RKO (cell line): ENCODE measurements at places on chromosomes 11 and 22.

GRCh38 chr11:8386134-8386864 is 122.6 kb upstream of the LMO1 start:
- DNase-seq = no peak

- no peak for DNase-seq
Observed at GRCh38 chr22:49206281-49206680, 621.4 kb downstream of the BRD1 start.

GRCh38 chr22:49637255-49637760 is 190.4 kb downstream of the BRD1 start:
- DNase-seq = no peak

- peak; percentile 93 for DNase-seq
Observed at GRCh38 chr11:19071255-19071654, 10.7 kb upstream of the MRGPRX2 start.

- DNase-seq = no peak
Observed at GRCh38 chr11:123251657-123252344, 56.8 kb upstream of the CLMP start.

DNA sequence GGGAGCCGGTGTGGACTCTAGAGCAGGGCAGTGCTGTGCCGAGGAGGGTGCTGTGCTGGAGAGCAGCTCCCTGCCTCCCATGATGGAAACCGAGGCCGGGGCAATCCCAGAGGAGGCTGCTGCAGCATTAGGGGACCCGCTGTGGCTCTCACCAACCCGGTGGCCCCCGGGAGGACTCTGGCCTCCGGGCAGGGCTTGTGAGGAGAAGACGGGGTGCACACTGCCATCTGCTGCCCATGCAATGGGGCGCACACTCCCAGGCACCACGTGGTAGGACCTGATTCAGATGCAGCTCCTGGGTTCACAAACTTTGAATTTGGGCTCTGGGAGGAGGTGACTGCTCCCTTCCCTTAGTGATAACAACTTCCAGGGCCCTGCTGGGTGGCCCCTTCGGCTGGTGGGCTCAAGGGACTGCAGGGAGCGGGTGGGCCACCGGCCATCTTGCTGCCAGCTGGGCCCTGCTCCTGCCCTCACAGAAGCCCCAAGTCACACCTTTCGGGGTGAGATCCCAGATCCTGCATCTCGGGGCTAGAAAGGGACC is 93.8 kb upstream of the FGF3 start:
- DNase-seq = peak; percentile 56

DNA sequence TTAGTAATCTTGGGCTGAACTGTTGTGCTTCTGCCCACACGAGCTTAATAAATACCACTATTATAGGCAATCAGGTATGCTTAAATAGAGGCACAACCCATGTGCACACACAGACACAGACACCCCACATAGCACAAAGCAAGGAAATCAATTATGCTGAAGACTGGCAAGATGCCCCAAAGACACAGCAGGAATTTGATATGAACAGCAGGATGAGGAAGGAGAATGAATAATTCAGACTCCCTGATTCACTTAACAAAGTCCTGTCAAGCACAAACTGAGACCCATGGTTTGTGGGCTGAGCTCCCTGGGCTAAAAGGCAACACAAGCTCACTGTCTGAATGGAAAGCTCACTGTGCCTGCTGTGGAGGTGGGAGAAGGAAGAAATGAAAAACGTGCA is 42.5 kb downstream of the RBFOX2 start:
- no peak for DNase-seq

DNA sequence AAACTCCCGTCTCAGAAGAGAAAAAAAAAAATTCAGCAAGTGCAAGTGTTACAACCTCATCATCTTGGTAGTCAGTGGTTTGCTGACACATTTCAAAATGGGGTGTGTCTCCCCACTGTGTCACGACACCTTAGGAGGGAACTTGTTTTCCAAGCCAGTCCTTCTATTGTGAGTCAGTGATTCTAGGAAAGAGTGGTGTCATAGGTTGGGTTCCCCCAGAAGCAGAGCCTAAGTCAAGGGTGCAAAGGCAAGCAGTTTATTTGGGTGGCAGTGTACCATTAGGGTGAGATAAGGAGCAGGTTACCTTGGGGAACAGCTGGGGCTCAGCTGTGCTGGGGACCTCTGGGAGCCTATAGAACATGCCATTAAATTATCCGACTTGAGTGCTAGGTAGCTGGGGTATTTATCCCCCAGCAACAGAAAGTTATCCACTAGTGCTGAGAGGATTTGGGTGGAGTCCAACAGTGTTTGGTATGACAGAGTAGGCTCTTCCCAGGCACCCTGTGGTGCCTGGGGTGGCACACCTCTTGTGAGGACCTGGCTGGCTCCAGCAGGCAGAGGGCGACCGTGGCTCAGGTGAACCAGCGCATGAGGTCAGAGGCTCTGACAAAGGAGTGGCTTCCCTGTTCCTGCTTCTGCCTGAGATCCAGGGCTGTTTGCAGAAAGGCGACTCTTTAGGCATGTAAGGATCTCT is 41.7 kb downstream of the KIAA1671 start:
- DNase-seq = peak; percentile 56

GRCh38 chr11:75346912-75347647 is 4.4 kb downstream of the ARRB1 start:
- no peak for DNase-seq

DNA sequence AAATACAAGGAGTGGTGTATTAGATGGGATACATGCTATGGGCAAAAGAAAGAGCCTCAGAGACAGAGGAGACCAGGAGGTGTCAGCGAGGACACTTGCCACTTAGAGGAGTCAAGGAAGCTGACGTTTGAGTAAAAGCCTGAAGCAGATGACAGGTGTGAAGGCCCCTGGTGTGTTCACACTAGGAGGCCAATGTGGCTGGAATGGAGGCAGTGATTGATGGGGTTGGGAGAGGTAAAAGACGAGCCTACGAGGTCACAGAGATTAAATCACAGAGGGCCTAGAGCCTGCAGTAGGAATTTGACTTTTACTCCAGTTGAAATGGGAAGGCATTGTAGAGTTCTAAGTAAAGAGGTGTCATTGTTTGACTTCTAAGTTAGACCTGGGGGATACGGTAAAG is 12.0 kb upstream of the GDPD5 start:
- DNase-seq = no peak

DNA sequence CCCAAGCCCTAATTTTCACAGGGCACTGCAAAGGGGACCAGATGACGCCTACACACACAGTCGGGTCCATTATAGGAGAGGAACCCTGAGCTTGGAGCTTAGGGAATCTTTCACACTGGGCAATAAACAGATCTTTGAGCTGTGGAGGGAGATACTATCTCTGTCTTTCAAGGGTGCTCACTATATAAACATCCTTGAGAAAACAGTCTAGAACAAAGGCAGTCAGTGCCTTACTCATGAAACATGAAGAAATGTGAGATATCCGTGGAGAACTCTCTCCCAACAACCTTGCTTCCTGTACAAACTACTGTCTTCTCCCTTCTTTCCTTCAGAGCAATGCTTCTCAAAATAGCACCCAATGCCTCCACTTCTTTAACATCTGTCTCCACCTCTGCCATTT is 109.0 kb upstream of the APOA1 start:
- DNase-seq = no peak

- no peak for DNase-seq
Observed at GRCh38 chr22:32735526-32735925, 66.0 kb upstream of the TIMP3 start.

DNA sequence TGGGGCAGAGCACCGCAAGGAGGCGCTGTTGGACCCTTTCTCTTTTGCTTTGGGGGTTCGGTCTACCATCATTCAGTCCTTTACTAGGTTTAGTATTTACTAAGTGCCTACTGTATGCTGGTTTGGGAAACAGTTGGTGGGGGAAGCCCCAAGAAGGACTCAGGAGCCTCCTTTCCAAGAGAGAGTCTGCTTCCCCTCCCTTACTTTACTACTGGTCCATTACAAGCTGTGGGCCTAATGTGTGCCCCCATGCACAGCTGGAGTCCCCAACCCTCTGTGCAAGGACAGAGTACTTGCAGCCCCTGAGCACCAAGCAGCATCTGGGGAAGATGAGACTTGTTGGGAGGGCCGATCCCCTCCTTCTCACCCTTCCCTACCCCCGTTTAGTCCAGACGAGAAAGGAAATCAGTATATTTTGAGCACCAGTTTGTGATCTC is 876 bp upstream of the UBE2L6 start:
- peak; percentile 77 for DNase-seq

DNA sequence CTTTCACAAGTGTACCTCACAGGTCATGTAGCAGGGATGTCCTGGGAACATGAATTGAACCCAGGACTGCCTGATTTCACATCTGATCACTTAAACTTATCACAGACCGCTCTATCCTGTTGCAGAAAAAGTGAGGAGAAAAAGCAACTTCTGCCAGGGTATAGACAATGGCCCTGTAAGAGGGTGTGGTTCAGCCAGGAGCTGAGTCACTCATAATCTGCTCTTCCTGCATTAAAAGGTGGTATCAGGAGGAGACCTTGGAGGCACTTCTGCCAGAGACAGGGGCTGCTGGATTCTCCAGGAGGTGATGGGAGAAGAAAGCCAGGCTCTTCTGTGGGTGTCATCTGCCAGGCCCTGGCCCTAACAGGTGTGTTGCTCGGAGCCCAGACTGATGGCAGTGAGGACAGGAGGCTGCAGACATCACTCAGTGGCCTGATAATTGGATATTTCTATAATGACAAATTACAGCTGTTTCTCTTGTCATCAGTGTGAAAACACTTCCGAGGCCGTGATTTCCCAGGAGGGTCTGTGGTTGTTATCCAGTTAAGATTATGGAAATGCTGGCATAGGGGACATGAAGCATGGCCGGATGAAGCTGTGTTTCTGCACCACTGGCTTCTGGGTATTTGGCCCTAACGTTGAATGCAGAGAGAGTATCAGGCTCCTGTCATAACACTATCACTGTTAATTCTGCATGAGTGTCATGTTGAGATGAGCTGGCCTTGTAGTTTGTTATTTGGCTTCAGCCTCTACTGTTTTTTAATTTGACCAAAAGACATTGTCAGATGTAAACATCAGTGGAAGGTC is 125.1 kb upstream of the ZBED5 start:
- no peak for DNase-seq

GRCh38 chr11:124891373-124891861 is 6.2 kb downstream of the ROBO4 start:
- DNase-seq = no peak

DNA sequence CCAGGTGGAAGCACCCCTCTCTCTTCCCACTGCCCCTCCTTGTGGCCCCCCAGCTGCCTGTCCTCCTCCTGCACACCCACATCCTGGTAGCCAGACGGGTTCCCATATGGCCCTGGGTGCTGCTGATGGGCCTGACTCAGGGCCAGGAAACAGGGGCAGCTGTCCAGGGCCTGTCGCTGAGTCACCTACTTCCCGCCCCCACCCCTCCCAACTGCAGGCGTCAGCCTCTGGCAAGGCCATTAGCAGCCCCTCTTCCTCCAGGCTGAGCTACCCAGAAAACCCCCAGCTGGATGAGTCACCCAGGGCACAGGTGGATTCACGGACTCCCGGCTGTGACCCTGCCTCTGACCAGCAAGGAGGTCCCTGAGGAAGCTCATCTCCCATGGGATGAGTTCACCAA is 6.9 kb upstream of the GAL start:
- peak; percentile 88 for DNase-seq

DNA sequence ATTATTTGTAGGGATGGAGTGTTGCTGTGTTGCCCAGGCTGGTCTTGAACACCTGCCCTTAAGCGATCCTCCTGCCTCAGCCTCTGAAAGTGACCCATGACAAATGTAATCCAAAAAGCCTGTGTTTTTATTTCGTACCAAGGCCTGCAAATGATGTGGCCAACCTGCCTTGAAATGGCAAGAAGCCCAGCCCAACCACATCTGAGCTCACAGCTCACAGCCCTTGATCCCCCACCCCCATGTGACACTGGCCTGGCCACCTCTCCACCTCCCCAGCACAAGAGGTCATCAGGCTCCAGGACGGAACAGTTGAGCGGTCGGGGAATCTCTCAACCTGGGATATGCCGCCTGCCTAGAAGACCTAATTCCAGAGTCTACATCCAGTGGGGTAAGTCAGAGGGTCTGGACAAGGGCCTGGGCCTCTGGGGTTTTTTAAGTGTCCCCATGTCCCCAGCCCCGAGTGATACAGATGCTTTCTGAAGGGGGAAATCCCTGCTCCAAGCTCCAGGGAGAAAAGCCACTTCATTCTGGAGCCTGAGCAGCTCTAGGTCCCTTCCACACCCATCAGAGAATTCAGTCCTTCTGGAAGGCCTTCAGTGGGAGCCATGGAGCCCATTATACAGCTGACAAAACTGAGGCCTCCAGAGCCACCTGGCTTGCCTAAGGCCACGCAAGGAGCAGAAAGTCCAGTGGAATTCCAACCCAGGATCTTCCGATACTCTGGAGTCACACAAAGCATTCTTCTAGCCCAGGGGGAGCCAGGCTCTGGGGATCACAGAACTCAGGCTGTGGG is 70.7 kb downstream of the MN1 start:
- DNase-seq = no peak

DNA sequence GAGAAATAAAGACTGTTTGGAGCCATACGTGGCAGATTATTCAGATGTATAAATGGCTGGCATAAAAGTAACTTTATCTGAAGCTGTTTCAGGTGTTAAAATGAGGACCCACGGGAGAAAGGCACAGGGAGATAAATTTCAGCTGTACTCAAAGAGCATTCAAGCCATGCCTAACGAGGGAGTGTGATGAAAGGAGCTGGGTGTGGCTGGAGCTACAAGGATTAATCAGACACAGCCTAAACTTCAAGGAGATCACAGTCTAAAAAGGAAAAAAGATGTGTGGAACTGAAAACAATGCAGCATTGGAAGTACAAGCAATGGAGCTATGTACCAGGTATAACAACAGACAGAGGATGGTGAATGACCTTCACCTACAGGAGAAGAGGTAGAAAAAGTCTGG is 120.8 kb upstream of the APOA1 start:
- no peak for DNase-seq

- DNase-seq = no peak
Observed at GRCh38 chr22:39414377-39414776, 14.8 kb downstream of the TAB1 start.

GRCh38 chr22:23365961-23366360 is 185.7 kb downstream of the BCR start:
- no peak for DNase-seq

DNA sequence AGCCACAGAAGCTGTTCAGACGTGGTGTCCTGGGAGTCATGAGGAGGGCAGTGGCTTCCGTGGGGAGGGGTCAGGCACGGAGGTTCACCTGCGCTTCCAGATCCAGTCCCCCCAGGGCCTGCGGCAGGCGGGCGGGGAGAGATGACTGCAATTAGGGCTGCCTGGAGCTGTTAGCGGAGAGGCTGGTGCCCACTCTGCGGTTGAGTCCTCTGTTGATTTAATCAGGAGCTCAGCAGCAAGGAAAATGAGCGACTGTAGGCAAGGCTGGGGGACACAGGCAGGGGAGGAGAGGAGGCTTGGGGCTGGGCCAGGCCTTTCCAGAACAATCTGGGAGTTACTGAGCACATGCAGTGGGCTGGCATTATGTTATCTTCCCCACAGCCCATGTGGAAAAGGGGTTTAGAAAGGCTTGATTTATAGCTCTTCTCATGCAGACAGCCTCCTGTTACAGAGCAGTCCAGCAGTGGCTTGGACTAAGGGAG is 13.1 kb downstream of the PLCB3 start:
- DNase-seq = no peak
